ENCODE measurements at places on chromosomes 6 and 20.
A peak's percentile ranks its signal among the peaks of the same experiment; 100 is the strongest.

DNA sequence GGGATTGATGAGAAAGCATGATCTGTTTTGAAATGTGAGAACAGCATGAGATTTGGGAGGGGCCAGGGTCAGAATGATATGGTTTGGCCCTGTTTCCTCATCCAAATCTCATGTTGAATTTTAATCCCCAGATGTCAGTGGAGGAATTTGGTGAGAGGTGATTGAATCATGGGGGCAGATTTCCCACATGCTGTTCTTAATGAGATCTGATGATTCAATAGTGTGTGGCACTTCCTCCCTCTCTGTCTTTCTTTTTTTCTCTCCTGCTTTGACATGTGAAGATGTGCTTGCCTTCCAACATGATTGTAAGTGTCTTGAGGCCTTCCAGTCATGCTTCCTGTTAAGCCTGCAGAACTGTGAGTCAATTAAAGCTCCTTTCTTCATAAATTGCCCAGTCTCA, 1060.3 kb upstream of the CITED2 start:
- DNase-seq, result no peak

DNA sequence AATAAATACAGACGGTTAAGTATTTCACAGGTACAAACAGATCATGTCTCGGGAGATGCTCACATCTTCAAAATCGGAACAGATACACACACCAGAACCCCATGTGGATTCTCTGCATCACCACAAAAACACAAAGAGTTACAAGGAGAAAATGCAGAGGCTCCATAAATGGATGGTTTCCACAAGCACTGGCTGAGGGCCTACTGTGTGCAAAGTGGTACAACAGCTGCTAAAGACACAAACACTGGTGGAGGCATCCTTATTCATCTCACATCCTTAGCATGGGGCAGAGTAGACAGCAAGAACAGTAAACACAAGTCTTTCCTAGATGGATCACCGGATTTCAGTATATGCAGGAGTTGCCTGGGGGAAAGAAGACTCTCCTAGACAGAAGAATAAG, 88.8 kb downstream of the DTNBP1 start:
- DNase-seq, result no peak

GRCh38 chr6:167828325-167828956, 1.7 kb downstream of the AFDN start:
- DNase-seq, result no peak

- DNase-seq, result no peak
These were observed 144.2 kb upstream of the FBXL4 start for GRCh38 chr6:99091985-99092384.

DNA sequence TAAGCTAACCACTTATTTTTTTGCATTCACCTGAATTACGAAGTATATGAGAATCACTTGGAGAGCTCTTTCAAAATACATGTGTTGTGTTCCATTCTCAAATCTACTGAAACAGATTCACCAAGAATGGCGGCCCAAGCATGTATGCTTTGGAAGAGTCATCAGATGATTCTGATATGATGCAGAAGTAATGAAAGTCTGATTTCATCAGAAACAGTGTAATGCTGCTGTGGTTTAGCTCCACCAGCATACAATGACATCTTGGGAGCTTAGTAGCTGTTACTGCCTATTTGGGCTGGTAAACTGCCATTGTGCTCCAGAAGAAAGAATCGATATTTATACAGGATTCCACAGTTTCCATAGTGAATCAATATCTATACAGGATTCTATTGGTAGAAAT, 52.9 kb downstream of the UBR2 start:
- DNase-seq, result no peak

GRCh38 chr6:149044528-149044927, 273.0 kb upstream of the TAB2 start:
- no peak for DNase-seq

GRCh38 chr6:12081771-12082170, 69.7 kb downstream of the HIVEP1 start:
- DNase-seq, result no peak

DNA sequence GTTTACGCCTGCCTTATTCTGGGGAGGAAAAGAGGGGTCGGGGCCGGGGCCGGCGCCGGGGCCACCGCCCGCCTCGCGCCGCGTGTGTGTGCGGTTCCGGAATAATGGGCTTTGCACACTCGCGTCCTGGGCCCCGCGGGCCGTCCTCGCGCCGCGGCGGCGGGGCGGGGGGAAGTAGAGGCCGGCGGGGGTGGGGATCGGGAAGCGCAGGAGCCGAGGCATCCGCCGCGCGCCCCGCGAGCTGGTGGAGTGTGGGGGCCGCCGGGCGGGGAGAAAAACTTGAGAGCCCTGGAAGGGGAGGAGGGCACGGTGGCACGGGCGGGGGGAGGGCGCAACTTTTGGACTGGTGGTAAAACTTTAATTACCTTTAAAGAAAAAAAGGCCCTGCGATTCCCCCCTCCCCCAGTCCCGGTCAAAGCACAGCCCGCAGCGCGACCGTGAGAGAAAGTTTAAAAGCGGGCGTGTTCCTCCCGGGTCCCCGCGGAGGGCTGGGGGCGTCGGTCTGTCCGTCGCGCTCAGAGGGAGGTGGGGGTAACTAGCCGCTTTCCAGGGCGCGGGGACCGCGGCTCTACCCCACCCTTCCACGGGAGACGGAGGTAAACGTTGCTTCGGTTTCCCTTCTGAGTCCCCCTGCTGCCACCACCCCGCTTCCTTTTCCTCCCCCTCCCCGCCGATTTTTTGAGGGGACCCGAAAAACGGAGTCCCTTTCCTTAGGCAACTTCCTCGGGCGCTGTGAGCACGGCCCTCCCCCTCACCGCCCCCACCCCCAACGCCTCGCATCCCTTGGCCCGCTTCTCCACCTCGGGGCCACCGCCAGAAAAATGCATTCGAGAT, 1.9 kb downstream of the L3MBTL3 start:
- DNase-seq, result no peak

DNA sequence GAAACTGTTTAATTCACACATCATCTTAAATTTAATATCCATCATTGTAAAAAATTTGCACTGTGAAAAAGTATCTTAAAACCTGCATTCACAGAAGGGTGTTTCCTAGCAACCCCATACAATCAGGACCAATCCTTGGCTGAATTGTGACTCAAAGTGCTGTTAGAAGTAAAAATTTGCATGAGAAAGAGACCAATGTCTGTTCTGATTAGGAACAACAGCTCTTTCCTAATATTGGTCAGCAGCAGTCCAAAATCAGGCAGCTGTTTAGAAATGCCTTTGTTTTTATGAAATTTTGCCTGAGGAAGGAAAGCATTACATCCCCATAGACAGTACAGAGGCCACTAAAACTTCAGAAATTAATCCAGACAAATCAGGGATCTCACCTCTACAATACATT, 987.0 kb downstream of the HACE1 start:
- no peak for DNase-seq

GRCh38 chr6:56842686-56843475, 112.0 kb upstream of the BEND6 start:
- DNase-seq, result peak; percentile 66

DNA sequence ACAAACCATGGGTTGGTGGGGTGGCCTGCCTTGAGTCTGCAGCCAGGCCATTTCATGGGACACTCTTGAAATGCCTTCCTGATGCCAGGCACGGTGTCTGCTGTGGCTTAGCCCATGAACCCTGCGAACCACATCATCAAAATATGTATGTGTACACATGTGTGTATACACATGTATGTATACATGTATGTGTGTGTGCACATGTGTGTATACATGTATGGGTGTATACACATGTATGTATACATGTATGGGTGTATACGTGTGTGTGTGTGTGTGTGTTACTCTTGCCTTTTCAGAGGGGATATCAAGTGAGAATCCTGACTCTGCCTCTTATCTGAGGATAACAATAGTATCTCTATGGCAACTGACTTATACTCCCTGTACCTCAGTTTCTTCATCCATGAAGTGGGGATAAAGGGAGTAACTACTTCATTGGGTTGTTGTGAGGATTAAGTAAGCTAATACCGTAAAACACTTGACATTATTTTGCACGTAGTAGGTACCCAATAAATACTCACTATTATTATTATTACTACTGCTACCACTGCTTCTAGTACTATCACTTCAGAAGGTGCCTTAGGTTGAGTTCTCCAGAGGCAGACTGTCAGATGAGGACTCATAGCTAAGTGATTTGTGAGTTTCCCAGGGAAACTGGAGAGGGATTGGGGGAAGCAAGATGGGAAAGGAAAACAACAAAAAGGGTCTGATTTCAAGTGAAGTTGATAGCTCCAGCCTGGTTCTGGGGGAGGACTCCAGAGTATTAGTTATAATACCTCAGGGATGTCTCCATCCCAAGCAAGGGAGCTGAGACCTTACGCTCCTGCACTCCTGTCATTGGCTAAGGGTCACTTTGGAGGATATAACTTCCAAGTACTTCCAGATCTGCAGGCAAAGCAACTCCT, 110.5 kb downstream of the VEGFA start:
- DNase-seq, result no peak

GRCh38 chr20:19588732-19589131, 169.3 kb upstream of the RIN2 start:
- no peak for DNase-seq

GRCh38 chr6:139533573-139534471, 159.4 kb upstream of the CITED2 start:
- DNase-seq, result no peak

GRCh38 chr6:5172041-5172653, 87.0 kb downstream of the PPP1R3G start:
- DNase-seq, result no peak

GRCh38 chr6:110328259-110328658, 29.9 kb downstream of the METTL24 start:
- DNase-seq, result no peak

- no peak for DNase-seq
These were observed 113.5 kb downstream of the JARID2 start for GRCh38 chr6:15359335-15359862.

- DNase-seq, result no peak
These were observed 115.2 kb upstream of the RUNX2 start for GRCh38 chr6:45212976-45213375.

- DNase-seq, result no peak
These were observed 51.6 kb upstream of the DACT2 start for GRCh38 chr6:168371185-168371584.

DNA sequence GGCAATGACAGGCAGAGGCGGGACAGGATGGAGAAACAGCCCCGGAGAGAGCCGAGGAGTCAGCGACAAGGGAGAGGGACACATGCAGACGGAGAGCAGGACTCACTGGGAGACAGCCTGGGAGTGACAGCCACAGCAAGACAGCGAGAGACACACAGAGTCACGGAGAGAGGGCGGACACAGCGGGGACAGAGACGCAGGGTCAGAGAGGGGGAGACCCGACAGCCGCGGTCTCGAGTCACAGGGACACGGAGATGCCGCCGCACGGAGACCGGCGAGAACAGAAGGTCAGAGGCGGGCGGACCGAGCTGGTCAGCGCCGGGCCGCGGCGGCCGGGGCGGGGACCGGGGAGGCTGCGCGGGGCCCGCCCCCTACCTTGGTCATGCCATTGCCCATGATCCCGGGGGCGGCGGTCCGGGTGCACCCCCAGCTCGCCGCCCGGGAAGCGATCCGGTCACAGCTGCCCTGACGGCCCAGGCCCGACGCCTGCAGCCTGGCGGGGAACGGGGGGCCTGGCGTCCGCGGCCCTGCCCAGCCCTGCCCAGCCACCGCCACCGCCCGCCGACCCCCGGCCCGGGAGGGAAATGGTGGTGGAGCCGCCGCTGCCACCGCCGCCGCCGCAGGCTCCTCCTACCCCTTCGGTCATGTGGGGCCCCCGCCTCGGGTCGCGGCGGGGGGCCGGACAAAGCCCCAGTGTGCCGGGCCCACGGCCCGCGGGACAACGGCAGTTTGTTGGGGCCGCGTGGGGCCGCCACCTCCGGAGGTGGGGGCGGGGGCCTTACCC, at the start of the genes DUSP15 and TTLL9:
Gene DUSP15 (minus strand): TSS at position 586 of the 784 bp plus-strand sequence. CDS start 190 bp downstream, at position 396.
Gene TTLL9 (plus strand): TSS at position 693 of the 784 bp plus-strand sequence. CDS start 493 bp downstream, outside the sequence.
- DNase-seq, result peak; percentile 39

DNA sequence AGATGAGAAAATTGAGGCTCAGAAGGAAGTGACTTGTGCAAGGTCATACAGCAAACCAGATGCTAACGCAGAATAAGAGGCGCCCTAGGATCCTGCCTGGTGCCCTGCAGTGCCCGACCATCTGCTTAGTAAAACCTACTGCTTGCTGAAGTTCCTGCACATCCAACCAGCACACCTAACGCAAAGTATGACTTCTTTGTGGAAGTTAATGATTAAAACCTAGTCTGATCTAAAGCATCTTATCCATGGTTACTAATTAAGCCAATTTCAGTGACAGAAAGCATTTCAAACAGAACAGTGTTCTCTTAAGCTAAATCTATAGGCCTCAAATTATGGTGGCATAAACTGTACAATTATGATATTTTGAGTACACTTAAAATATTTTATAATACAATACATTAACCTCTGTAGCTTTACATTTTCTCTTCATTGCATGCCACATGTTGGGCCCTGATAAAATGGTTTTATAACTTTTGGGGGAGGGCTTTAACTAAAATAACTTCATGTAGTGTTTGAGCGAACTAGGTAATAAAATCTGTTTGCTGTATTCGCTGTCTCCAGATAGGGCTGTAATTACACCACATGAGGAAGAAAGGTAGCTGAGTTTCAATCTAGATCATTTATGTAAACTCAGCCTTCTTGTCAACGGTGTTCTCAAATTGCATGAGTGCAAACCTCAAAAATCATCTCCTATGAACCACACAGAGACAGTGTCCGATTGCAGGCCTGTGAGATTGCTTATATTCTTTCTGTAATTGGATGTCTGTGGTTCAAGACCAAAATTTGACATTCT, 37.5 kb upstream of the BEND3 start:
- DNase-seq, result no peak

GRCh38 chr6:38517005-38517404, 122.7 kb downstream of the BTBD9 start:
- DNase-seq, result no peak

DNA sequence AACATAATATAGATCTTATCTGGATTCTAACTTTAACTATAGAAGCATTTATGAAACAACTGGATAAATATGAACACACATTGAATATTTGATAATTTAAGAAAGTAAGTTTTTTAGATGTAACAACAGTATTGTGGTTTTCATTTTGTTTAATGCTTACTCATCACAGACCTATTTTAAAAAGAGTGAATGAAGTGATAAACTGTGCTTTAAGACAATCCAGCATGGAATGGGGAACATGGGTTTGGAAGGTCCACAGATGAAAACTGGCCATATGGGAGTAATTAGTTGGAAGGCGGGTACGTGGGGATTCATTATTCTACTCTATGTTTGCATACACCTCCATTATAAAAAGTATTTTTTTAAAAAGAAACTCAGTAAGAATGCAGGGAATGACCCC, 21.2 kb downstream of the EPB41L2 start:
- DNase-seq, result no peak

GRCh38 chr20:30286157-30286556, 971.3 kb upstream of the DEFB115 start:
- DNase-seq, result no peak

Measured in hippocampal formation (tissue), 2 donors.